ENCODE measurements at places on chromosomes 1 and 21. TPM values are rescaled to one million over a fixed set of nuclear protein-coding genes. Genes with fewer than 3 reads are reported as not detected.

GRCh38 chr1:202685641-202686040, 24.6 kb downstream of the SYT2 start:
- no peak for DNase-seq

- DNase-seq: no peak
Measured at GRCh38 chr1:204503122-204503912, 8.7 kb upstream of the PIK3C2B start.

DNA sequence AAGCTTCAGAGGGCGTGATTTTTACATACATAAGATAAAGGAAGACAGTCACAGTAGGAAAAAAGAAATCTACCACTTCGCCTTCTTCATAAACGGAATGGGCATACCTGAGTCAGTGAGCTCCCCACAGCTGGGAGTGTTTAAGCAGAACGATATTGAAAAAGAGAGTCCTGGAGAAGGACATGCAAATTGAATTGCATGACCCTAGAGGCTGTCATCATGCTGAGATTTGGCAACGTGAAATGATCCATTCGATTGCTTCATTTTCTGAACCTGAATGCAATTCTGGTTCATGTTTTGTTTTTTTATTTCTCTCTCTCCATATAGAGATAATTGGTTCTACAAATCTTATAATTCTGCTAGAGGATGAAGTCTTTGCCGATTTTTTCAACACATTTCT, 3.7 kb downstream of the RGSL1 start:
- DNase-seq: no peak

DNA sequence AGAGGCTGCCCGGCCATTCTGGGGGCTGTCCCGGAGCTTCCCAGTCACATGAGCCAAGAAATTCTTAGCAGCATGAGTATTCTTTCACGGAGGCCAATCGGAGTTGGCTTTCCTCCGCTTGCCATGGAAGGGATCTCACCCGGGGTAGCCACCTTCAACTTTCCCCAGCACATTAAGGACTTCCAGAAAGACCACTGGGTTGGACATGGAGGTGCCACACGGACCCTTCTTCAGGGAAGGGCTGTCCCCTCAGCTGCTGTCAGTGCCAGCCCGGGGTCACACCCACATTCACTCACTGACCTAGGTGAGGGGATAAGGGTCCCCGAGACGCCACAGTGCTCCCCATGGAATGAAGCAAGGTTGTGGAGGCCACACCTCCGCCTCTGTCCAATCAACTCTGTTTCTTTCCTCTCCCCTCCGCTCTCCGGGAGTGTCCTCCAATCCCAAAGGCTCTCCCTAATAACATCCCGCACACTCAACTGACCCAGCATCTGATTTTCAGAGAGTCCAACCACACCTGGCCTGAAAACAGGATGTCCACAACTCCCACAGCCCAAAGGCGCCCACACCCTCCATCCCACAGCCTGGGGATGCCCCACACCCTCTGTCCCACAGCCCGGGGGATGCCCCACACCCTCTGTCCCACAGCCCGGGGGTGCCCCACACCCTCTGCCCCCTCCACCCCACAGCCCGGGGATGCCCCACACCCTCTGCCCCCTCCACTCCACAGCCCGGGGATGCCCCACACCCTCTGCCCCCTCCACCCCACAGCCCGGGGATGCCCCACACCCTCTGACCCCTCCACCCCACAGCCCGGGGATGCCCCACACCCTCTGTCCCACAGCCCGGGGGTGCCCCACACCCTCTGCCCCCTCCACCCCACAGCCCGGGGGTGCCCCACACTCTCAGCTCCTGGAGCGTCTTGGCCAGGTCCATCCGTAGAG, 19.4 kb downstream of the RSPH1 start:
- DNase-seq: no peak

Gene IGSF9
- 2.0 TPM for total RNA-seq

- no peak for DNase-seq
Measured at GRCh38 chr1:66328896-66329295, 205.1 kb upstream of the SGIP1 start.

- DNase-seq: no peak
Measured at GRCh38 chr1:4171480-4172450, 271.7 kb upstream of the C1orf174 start.

Gene PROK1
- total RNA-seq: not detected

Gene SPRR2B
- total RNA-seq: not detected

DNA sequence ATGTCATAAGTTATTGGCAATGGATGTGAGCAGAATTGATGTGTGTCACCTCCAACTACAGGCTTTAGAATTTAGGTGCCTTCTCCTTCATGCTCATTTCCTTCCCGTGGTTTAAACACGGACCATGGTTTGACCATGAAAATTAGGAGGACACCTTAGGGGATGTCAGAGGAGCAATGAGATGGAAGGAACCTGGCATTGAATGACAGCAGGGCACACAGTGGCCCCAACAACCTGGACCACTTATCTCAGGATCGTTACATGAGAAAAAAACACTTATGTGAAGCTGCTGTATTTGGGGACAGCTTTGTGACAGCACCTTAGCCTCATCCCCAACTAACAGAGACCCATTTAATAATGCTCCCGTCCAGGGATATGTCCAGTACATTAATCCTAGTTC, 70.8 kb downstream of the SLC9A1 start:
- no peak for DNase-seq

Gene SLAMF7
- total RNA-seq: 0.06 TPM
